ENCODE measurements at places on chromosomes 16 and 17.

DNA sequence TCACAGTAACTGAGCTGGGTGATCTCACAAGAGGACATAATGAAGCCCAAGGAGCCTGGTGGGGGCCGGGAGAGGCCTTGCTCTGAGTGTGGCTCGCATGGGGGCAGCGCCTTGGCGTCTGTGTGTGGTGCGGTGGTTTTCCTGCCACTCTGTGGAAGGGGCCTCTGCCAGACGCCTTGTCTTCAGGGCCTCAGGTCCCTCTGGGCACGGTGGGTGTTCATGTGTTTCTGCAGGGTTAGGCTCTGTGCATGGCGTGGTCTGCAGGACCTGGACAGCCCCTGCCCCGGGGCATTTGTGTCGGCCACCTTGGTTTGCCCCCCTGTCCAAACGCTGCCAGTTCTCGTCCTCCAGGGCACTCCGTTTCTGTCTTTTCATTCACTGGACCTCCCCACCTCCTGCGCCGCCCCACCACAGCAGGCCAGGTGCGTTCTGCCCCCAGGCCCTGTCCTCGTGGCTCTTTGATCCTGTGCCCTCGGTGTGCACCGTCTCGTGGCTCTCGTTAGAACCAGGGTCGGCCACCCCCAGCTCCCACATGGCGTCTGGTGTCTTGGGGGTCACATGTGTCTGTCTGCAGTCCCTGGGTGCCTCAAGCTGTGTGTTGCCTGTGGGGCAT is 43.7 kb upstream of the ZNF750 start:
- no peak for ATAC-seq

GRCh38 chr16:55367301-55367811 is 43.4 kb downstream of the IRX6 start:
- no peak for ATAC-seq

GRCh38 chr16:54270711-54271110 is 15.9 kb downstream of the IRX3 start:
- no peak for ATAC-seq

DNA sequence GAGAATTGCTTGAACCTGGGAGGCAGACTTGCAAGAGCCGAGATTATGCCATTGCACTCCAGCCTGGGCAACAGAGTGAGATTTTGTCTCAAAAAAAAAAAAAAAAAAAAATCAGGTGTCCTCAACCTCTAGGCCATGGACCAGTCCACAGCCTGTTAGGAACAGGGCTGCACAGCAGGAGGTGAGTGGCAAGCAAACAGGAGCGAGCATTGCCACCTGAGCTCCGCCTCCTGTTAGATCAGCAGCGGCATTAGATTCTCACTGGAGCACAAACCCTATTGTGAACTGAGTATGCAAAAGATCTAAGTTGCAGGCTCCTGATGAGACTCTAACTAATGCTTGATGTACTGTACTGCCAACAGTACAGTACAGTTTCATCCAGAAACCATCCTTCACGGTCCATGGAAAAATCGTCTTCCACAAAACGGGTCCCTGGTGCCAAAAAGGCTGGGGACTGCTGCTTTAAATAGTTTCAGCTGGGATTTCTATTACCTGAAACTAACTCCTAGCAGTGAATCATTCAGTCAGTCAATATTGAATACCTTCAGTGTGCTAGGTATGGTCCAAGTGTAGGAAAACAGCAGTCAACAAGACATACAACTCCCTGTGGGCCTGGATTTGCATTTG is 56.3 kb upstream of the DHX40 start:
- ATAC-seq: no peak

GRCh38 chr17:31573861-31574260 is 182.4 kb downstream of the RAB11FIP4 start:
- ATAC-seq: no peak

DNA sequence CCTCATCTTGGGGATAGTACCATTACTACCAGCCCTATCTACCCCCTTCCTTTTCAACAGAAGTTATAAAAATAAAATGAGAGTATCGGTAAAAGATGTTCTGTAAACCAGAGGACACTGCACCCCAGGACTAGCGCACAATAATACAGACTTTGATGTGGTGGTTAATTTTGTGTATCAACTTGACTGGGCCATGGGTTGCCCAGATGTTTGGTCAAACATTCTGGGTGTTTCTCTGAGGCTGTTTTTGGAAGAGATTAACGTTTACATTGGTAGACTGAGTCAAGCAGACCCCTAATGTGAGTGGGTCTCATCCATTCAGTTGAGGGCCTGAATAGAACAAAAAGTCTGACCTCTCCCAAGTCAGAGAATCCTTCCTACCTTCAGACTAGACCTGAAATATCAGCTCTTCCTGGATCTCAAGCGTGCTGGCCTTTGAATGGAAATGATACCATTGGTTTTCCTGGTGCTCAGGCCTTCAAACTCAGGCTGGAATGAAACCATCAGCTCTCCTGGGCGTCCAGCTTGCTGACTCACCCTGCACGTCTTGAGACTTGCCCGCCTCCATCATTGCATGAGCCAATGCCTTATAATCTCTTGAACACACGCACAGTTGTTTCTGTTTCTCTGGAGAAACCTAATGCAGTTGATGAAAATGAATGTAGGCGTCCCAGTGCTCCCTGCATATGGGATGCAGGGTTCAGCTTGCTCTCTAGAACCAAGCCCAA is 10.1 kb downstream of the MRM1 start:
- peak; percentile 76 for ATAC-seq

DNA sequence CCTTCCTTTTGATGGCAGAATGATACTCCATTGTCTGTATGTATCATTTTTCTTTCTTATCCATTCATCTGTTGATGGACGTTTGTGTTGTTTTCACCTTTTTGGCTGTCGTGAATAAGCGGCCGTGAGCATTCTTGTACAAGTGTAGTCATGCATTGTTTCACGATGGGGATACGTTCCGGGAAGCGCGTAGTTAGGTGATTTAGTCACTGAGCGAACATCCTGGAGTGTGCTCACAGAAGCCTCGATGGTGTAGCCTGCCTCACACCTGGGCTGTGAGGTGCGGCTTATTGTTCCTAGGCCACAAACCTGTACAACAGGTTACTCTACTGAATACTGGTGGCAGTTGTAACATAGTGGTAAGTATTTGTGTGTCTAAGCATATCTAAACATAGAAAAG is 136.5 kb downstream of the CMIP start:
- ATAC-seq: peak; percentile 96

DNA sequence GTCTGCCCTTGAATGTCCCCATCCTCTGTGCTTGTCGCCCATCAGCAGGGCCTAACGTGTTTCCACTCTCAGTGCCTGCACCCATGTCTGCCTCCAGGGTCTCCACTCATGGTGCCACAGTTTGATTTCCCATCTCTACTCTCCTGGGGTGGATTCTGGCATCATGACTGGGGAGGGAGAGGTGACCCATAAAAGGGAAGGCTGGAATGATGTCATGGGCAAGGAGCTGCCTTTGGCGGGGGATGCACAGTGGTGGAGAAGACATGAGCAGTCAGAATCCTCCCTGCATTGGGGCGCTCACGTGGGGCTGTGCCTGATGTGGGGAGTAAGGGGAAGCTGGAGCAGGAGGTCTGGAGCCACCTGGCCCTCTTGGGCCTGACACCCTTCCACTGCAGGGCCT is 100.9 kb downstream of the USP22 start:
- ATAC-seq: no peak

DNA sequence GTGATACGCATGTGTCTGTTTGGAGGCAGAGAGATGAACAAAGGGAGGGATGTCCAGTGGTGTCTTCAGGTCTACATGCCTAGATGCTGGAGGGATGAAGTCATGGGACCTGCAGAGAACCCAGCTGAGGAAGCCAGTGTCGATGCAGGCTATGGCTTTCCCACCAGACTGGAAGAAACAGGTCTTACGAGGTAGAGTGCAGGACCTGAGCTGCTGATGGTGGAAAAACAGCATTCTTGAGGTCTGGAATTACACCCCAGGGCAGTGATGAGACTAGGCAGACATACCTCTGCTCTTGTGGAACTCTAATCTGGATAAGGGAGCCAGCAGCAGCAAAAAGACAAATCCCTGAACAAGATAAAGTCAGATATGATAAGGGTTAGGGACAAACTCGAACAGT is 37.4 kb downstream of the ARSG start:
- ATAC-seq: peak; percentile 70

DNA sequence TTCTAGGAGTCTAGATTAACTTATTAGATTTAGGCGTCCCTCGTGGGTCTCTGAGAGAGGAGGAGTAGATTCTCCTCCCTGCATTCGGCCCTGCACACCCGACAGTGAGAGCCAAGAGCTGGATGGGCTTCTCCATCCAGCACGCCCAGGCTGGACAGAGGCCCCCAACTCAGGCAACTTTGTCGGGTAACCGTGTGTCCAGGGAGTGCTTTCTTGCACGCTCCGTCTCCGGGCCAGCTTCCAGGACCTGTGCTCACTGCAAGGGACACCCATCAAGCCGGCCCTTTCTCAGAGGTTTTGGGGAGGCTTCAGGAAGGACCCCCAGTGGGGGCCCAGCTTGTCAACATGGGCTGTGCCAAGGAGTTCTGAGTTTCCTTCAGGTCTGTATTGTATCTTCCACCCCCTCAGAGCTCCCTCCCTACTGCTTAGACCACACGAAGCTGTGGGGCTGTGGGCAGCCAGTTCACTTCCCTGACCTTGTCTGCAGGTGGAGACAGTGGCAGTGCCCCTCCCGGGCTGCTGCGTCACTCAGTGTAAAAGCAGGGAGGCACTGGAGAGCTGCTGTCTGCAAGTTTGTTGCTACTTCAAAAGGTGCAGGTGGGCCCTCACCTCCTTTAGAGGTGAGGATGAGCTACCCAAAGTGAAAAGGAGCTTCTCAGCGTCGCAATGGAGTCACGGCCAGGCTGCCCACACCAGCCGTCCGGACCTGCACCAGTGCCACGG is 24.0 kb upstream of the C16orf78 start:
- no peak for ATAC-seq

GRCh38 chr16:88759245-88759975 is 25.6 kb downstream of the PIEZO1 start:
- ATAC-seq: no peak

DNA sequence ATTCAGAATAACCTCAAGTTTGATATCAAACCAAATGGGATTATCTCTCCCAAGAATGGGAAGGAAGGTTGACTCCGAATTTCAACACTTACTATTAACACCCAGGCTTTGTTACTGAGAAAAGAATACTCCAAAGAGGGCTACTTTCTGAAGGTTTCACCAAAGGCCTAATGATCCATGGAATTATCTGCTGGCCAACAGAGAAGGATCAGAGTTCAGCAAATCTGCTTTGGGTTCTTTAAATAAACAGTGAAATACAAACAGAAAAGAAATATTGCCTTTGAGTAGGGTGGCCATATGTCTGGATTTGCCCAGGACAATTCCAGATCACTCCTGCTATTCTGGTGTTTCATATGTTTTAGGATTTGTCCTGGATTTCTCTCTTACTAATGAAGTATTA is 564.5 kb upstream of the PSMD7 start:
- ATAC-seq: no peak

- no peak for ATAC-seq
These were observed 4.0 kb downstream of the BECN1 start for GRCh38 chr17:42819939-42820535.

GRCh38 chr17:66302761-66303626 is 581 bp downstream of the PRKCA start:
- peak; percentile 37 for ATAC-seq

- no peak for ATAC-seq
These were observed 37.8 kb downstream of the PAFAH1B1 start for GRCh38 chr17:2631211-2631610.

GRCh38 chr16:24939738-24940137 is 75.4 kb downstream of the ARHGAP17 start:
- no peak for ATAC-seq

GRCh38 chr17:34265711-34266110 is 4.3 kb upstream of the CCL7 start:
- no peak for ATAC-seq

- ATAC-seq: no peak
These were observed 6.7 kb downstream of the PIPOX start for GRCh38 chr17:29049541-29050145.

DNA sequence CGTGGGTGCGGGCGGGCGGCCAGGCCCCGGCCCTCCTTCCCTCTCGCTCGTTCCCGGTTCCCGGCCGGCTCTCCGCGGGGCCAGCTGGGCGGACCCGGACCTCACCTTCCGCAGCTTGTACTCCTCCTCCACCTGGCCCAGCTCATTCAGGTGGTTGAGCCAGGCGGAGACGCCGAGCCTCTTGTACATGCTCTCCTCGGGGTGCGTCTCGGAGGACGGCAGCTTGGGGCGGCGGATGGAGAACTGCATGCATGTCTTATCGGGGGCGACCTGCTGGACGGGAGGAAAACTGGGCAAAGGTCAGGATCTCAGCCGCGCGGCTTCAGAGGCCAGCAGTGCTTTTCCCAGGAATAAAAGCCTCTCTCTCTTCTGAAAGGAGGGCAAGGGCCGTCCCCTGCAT is 85.4 kb downstream of the TBC1D16 start:
- no peak for ATAC-seq

GRCh38 chr17:42101513-42102292 is 3.4 kb upstream of the ZNF385C start:
- ATAC-seq: peak; percentile 58

DNA sequence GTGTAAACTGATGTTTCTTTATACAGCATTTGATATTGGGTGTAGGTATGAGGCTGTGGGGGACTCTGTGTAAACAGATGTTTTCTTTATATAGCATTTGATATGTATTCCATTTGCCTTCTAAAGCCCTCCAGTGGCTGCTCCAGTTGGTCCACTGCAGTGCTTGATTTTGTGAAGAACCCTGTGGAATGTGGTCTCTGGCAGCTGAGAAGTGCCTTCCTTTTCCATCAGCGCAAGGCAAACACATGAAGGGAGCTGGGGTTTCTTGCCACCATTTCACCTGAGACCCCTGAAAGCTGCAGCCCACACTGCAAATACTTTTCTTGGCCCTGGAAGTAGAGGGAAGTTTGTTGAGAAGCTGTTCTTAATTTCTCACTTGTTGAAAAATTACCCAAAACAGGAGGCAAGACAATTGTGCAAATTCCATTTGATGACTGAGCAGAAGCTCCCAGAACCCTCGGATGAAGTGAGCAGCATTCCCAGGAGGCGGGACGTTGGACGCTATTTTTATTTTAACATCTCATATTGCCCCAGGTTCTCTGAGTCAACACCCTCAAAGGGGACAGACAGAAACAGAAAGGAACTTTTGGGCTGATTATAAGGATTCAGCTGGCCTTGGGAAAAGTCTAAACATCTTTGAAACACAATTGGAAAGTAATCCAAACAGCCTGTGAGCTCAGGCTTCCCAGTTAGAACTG is 158.5 kb upstream of the RPH3AL start:
- ATAC-seq: no peak

GRCh38 chr17:21677126-21677910 is 15.0 kb upstream of the KCNJ18 start:
- ATAC-seq: peak; percentile 11

- ATAC-seq: no peak
These were observed 65.3 kb downstream of the RBFOX1 start for GRCh38 chr16:7397901-7398300.

- peak; percentile 79 for ATAC-seq
These were observed 25.6 kb upstream of the BHLHA9 start for GRCh38 chr17:1244606-1245012.

- ATAC-seq: no peak
These were observed 21.1 kb downstream of the KCTD19 start for GRCh38 chr16:67305216-67306071.

DNA sequence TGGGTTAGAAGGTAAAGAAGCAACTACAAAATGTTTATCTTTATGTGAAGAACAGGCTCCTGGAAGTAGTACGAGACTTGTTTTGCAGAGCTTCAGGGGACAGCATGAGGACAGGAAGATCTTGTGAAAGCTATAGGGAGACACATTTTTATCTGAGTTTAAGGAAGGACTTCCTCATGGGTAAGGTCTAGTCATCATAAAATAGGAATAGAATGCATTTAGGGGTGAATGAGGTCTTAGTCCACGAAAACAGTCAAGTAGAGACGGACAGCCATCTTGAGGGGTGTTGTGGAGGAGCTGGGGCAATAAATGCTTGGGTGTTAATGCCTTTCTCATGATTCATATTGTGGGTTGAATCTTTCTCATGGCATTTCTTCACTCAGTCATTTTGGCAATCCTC is 24.3 kb downstream of the KCNJ16 start:
- ATAC-seq: no peak

Measured in esophagus mucosa (tissue), 1 donor.